Stimulated activated CD8-positive, alpha-beta memory T cell treated with anti-CD3 and anti-CD28 coated beads, Interleukin-7, amount 100 ng/mL, for 48 hours (primary cell): ENCODE measurements at places on chromosomes 7 and 10.

DNA sequence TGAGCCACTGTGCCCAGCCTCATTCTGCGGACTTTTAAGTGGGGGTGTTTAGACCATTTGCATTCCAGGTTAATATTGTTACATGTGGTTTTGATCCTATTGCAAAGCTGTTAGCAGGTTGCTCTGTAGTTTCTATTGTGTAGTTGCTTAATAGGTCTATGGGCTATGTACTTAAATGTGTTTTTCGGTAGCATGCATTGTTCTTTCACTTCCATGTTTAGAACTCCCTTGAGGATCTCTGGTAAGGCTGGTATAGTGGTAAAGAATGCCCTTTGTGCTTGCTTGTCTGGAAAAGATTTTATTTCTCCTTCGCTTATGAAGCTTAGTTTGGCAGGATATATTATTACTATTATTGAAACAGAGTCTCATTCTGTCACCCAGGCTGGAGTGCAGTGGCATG lies 13.4 kb upstream of the LRRD1 start:
- no peak for DNase-seq

- no peak for DNase-seq
Measured at GRCh38 chr10:51685768-51686167, 13.6 kb downstream of the CSTF2T start.

DNA sequence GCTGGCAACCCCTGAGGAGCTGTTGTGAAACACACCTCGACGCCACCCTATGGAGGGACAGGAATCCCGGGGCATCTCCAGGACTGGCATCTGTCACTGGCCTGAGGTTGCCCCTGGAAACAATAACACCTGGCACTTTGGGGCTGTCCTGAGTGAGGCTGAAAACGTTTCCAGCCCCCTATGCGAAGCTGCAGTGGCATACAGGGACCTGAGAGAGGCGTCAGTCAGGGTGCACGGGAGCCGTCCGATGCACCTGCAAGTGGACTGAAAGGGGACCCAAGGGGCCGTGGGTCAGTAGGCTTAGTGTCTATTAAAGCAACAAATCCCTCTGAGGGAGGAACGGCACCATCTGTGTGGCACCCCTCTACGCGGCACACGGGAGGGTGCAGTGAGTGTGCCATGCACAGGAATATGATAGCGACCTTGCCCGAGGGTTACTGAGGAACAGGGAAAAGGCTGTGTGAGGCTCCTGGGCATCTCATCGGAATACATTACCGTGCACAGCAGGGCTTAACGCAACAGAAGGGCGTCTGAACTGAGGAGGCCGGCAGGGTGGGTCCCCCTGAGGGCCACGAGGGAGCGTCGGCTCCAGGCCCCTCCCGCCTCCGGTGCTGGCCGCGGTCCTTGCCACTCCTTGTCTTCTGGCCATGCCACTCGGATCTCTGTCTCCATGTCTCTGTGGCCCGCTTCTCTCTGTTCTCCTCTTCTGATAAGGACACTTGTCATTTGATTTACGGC lies 50.4 kb downstream of the FOXL3 start:
- no peak for DNase-seq

DNA sequence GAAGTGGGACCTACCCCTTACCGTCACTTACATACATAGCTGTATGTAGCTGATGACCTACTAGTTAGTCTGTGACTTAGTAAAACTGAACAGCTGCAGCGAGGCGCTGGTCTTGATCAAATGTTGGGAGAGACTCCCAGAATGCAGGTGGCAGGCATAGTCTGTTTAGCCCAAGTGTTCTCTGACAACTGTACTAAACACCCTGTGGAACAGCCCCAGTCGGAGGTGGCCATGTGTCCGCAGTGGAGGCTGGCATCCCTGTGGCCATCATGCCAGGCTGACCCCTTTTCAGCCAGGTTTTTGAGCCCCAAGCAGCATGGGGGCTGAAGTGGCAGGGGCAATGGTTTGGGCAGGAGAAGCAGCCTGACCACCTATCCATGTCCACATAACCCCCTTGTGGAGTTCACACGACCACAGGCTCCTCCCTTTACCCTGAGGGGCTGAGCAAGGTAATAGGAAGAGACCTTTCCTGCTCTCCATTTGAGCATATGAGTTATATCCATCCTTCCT lies 7.2 kb downstream of the ADCY1 start:
- no peak for DNase-seq

- no peak for DNase-seq
Measured at GRCh38 chr7:36017111-36017510, 135.9 kb upstream of the EEPD1 start.

DNA sequence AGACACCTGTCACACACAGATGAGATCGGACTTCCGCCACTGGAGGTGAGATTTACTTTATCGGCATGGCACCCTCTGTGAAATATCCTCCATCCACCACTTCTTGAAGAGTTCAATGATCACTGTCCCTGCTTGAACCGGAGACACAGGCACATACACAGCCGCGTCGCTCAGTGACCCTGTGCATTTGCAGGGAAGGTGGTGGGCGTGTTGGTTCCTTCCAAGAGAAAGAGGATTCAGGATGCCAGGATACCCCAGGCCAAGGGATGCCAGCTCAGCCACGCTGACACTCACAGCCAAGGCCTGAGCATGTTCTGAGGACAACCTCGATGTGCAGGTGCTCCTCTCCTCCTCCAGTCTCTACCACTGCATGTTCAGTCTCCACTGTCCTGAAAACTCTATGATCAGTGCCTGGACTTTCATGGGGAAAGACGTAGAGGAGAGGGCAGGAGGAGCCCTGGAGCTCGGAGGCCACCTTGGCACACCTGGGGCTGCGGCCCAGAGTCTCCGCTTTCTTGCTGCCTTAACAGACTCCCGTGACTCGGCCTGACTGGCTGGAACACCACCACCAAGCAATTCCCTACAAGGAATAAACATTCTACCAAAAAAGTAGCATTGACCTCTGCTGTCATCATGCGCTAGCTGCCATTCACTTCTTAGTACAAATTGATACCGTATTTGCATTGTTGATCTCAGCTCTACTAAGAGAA lies 115.2 kb downstream of the TCERG1L start:
- no peak for DNase-seq

GRCh38 chr10:71218046-71218650 lies 5.8 kb downstream of the UNC5B start:
- DNase-seq: no peak

DNA sequence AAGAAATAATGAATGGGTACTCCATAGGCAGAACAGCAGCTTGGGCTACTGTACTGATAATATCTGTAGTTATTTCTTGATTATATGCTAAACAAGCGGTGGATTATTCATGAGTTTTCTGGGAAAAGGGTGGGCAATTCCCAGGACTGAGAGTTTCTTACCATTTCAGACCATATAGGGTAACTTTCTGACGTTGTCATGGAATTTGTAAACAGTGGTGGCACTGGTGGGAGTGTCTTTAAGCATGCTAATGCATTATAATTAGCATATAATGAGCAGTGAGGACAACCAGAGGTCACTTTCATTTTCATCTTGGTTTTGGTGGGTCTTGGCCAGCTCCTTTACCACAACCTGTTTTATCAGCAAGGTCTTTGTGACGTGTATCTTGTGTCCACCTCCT lies 399.7 kb downstream of the CDC14C start:
- DNase-seq: no peak

DNA sequence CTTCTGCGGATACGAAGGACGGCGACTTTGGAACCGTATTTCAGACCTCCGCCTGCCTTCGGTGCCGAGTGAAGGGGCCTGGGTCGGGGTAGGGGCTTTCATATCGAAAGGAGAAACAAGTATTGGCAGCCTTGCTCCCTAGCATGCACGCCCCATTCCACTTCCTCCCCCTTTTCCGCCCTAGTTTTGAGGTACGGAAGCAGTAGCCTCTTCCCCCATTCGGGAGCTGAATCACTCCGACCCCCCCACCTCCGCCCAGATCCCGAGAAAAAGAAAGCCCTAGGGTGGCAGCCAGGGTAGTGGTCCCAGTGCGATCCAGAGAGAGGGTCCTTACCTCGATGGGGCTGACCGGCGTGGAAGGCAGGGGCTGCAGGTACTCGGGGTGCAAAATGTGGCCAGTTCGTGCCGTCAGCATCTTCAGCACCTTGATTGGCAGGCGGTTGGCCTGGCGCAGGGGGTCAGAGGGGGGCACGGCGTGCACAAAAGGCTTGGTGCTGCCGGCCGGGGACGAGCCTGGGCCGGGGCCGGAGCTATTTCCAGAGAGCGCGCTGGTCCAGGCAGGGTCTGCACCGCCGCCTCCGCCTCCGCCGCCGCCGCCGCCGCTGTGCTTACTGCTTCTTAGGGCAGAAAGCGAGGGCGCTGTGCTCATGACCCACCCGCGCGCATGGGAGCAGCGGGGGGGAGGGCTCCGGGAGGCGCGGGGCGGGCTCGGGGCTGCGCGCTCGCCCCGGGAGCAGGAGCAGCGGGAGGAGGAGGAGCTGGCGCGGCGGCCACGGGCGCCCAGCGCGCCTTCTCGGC lies 594 bp downstream of the ZNF503 start:
- no peak for DNase-seq
